Articular chondrocyte of knee joint (primary cell): ENCODE measurements at places on chromosomes 4 and X. TPM values are rescaled to one million over a fixed set of nuclear protein-coding genes. Genes with fewer than 3 reads are reported as not detected.

Gene NPY2R
- not detected in 2 replicates for total RNA-seq

Gene HSD17B11
- total RNA-seq: 35.9 and 39.2 TPM in 2 replicates

Gene TMPRSS11D
- not detected in 2 replicates for total RNA-seq

Gene ADAM29
- not detected in 2 replicates for total RNA-seq

Gene FGF5
- total RNA-seq: 0.26 and 0.76 TPM in 2 replicates

Gene PAK3
- total RNA-seq: 0.13 and 0.76 TPM in 2 replicates

Gene MGAT4D
- not detected in 2 replicates for total RNA-seq

Gene GPRASP1
- total RNA-seq: 5.0 and 5.4 TPM in 2 replicates

Gene RTL9
- 0.13 and 0.22 TPM in 2 replicates for total RNA-seq

Gene TRIM61
- total RNA-seq: 1.3 and 3.6 TPM in 2 replicates

Gene AMOT
- total RNA-seq: 8.8 and 10.6 TPM in 2 replicates

Gene SPANXN1
- not detected in 2 replicates for total RNA-seq

Gene MAGEE2
- total RNA-seq: not detected in 2 replicates

Gene RAB33A
- 1.5 and 3.7 TPM in 2 replicates for total RNA-seq

Gene CXCL3
- 0.39 and 0.43 TPM in 2 replicates for total RNA-seq

Gene HMGB3
- 10.6 and 13.9 TPM in 2 replicates for total RNA-seq

Gene MAGEB2
- total RNA-seq: not detected in 2 replicates

Gene ANXA3
- 0.91 and 1.2 TPM in 2 replicates for total RNA-seq

Gene TCEAL2
- total RNA-seq: 2.6 and 4.6 TPM in 2 replicates

Gene RHOXF1
- not detected in 2 replicates for total RNA-seq

Gene CFAP299
- total RNA-seq: 0.13 TPM in 1 of 2 replicates, not detected in the other

Gene GC
- total RNA-seq: not detected in 2 replicates
